ENCODE measurements at places on chromosomes 16 and 17.

GRCh38 chr16:68529608-68529930 is 9.5 kb upstream of the ZFP90 start:
- DNase-seq = no peak

DNA sequence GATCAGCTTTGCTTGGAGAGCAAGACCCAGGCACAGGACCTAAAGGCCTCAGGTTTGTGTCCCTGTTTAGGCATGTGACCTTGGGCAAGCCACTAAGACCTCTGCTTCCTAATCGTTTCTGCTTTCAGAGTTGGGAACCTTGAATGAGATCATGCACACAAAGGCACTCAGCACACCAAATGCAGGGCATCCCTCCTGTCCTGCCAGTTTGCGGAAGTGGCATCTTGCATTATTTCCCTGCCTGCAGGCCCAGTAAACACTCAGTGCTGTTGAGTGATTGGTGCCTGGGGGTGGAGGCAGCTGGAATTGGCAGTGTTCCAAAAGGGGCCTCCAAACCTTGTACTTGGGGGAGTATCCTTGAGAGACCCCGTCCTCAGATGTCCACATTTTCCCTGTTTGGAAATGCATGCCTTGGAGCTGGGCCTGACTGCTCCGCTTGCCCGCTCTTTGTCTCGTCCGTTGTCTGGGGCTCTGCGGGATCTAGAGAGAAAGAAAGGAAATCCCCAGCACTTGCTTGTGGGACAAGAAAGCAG is 28.7 kb downstream of the MRM1 start:
- DNase-seq = no peak

- DNase-seq = no peak
These were observed at the start of gene SEPTIN12 for GRCh38 chr16:4787627-4788482. Gene SEPTIN12 (minus strand): TSS chr16:4788345. CDS start chr16:4787645, 700 bp downstream.

DNA sequence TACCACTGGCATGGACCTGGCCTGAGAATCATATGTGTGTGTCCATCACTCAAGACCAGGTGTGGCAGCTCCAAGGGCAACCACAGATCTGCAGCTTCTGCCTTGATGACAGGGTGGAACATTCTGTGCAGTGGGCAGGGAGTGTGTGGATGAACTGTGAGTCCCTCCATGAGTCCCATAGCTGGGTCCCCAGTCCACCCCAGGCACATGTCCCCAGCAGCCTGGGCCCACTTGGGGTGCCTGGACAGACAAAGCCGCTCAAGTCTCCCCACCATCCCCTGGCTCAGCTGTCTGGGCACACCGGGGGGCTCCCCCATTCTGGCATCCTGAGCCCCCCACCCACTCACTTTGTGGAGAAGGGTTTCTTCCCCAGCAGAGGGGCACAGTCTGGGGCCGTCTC is 4.6 kb upstream of the KRT16 start:
- DNase-seq = no peak

GRCh38 chr17:50952013-50952412 is 85.9 kb upstream of the TOB1 start:
- no peak for DNase-seq

DNA sequence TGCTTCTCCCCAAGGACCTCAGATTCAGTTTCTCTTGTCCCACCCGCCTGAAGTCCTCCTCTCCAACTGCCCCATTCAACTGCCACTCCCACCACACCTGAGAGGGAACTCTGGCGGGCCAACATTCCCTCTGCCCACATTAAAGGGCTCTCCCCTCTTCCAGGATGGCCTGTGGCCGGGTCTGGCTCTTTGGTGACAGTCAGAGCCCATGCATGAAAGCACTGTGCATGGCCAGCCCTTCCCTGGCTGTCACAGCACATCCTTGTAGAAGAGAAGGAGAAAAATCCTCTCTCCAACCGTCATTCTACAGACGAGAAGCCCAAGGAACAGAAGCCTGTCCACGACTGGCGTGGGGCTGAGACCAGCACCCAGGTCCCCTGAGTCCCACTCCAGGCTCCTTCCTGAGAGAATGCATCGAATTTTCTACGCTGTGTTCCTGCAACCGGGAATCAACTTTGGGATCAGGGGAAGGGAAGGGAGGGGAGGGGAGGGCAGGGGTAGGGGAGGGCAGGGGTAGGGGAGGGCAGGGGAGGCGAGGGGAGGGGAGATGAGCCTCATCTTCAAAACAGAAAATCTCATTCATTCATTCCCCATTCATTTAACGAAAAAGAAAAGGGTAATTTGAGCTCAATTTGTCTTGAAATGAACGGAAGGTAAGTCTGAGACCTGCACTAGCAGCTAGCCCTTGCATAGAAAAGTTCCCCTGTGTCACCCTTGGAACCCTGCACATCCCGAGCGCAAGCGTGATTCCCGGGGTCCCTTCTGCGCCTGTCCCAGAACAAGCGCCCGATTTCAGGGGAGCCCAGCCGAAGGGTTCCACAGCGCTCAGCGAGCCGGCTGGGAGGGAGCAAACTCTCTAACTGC is at the start of gene ABCC12:
TSS of gene ABCC12 (minus strand) at position 68 of the 864 bp plus-strand sequence. CDS start 9,569 bp downstream, outside the sequence.
- no peak for DNase-seq

DNA sequence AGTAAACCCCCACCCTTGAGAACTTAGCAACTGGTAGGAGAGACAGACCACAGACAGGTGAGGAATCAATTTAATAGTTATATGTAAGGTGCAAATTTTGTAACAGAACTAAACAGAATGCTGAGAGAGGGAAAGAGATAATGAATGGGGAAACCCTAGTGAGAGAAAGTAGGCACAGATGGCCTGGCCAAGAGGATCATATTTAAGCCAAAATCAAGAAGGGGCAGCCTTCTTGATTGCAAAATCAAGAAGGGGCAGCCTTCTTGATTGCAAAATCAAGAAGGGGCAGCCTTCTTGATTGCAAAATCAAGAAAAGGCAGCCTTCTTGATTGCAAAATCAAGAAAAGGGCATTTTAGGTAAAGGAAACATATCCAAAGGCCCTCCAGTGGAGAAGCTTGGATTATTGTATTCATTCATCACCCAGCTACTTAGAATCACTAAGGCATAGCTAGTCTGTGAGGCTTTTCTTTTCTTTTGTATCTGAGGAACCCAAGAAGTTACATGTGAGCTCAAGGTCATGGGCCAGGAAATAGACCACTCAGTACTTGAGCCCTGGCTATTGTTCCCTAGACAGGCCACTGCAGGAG is 190.6 kb downstream of the CYLD start:
- no peak for DNase-seq

Data from CD8-positive, alpha-beta T cell (primary cell).